ENCODE measurements at places on chromosomes 13 and 19.

GRCh38 chr19:34711890-34712289, 22.2 kb upstream of the ZNF181 start:
- H3K4me1 ChIP-seq: peaks cover 6% of the 10 kb centered on the region
- no peak for DNase-seq
- H3K27me3 ChIP-seq: no peaks in the 10 kb centered on the region
- no peak overlapping the region for H3K27ac ChIP-seq
- H3K4me3 ChIP-seq: no peak overlapping the region

DNA sequence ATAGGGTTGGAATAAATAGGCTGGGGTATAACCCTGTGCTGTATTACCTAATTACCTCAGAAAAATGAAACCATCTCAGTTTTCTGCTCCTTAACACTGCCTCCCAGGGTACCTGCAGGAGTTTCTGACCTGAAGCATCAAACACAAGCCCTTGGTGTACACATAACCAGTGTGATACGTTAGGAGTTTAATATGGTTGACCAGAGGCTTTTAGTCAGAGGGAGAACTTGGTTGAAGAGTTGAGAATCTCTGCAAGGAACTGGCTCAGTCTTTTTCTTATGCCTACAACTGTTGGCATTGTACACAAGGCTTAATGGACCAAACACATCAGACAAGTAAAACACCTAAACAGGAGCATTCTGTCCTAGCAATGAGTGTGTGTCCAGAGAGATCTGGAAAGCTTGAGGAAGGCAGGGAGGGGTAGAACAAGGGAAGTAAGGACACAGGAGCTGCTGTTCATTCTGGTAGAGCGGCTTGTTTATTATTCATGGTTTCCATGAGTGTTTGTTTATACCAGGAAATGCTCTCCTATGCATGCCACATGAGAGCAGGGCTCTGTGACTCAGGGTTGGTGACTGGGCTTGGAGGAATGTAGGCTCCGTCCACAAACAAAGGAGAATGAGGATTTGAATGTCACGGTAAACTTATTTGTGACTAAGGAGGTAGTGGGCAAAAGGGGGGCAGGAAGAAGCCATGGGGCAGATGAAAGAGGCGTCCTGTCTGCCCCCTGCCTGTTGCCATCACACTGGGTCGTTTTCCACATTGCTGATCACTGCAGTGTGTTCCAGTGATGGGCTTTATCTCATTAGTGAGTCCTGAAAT, 11.9 kb upstream of the SPATA13 start:
- DNase-seq: no peak
- H3K4me3 ChIP-seq: no peak overlapping the region
- peaks cover 14% of the 10 kb centered on the region for H3K4me1 ChIP-seq
- peak overlapping the region; percentile 3 for H3K27ac ChIP-seq
- H3K36me3 ChIP-seq: no peaks in the 10 kb centered on the region

DNA sequence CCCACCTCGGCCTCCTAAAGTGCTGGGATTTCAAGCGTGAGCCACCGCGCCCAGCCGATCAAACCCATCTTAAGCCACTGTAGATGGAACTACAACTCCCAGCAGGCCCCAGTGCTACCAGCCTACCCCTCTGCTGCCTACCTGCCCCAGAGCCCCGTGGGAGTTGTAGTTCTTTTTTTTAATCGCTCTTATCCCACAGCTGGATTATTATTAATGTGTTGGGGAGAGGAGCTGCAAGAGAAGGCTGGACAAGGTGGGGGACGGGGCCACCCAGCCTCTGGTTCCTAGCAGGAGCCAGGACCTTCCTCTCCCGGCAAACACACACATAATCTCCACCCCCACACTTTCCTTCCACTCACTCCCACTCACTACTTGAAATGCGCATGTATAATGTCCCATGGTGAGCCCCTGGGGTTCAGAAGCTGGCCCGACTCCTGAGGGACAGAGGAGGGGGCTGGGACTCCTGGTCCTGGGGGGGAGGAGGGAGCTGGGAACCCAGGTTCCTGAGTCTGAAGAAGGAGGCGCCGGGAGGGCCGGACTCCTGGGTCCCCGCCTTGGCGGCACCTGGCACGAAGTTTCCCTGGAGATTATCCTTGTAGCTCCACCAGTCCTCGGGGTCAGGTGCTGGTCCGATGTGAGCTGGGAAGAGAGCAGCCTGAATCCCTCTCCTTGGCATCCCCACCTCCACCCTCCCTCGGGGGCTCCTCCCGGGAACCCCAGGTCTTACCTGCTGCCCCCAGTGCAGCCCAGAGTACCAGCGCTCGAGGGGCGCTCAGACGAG, 958 bp downstream of the CA11 start:
- H3K4me3 ChIP-seq: peak overlapping the region; percentile 63
- no peaks in the 10 kb centered on the region for H3K36me3 ChIP-seq
- DNase-seq: no peak

GRCh38 chr19:31140717-31141116, 208.5 kb downstream of the TSHZ3 start:
- no peaks in the 10 kb centered on the region for H3K4me1 ChIP-seq
- no peaks in the 10 kb centered on the region for H3K27me3 ChIP-seq
- no peaks in the 10 kb centered on the region for H3K36me3 ChIP-seq
- no peak for DNase-seq
- no peak overlapping the region for H3K4me3 ChIP-seq
- H3K27ac ChIP-seq: no peak overlapping the region

- no peaks in the 10 kb centered on the region for H3K36me3 ChIP-seq
- DNase-seq: no peak
- no peaks in the 10 kb centered on the region for H3K27me3 ChIP-seq
- H3K4me1 ChIP-seq: no peaks in the 10 kb centered on the region
These were observed 88.1 kb upstream of the STARD13 start for GRCh38 chr13:33373624-33374023.

- no peak overlapping the region for H3K4me3 ChIP-seq
- H3K27me3 ChIP-seq: no peaks in the 10 kb centered on the region
- DNase-seq: no peak
- H3K4me1 ChIP-seq: no peaks in the 10 kb centered on the region
- H3K27ac ChIP-seq: no peak overlapping the region
These were observed 24.3 kb upstream of the LAMP1 start for GRCh38 chr13:113272701-113273181.

Measured in esophagus muscularis mucosa (tissue), 4 donors.